ENCODE measurements at places on chromosomes 4 and X.

DNA sequence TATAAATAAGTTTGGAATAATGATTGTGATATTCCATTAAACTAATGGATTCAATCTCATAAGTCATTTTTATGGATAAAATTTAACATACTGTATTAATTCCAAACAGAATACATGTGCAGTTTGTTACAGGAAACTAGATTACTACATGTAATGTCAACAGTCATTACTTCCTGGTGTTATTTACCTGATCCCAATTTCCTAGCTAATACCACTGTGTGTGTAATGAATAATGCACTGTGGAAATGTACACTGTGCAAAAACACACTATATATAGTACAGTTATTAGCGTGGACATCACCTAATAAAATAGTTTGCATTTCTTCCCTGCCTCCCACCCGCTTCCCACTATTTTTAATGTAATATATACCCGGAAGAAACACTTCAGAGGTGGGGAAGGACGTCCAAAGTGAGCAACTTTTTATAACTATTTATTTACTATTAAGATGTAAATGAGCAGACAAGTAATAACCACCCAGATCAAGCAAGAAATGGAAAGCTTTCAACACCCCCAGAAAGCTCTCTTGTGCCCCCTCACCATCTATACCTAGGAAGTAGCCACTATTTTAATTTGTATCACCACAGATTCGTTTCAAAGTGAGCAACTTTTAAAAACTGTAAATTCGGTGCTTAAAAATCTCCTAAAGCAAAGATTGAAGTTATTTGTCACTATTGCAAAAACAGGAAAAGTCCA, 219.1 kb downstream of the THOC2 start:
- no peak for DNase-seq

DNA sequence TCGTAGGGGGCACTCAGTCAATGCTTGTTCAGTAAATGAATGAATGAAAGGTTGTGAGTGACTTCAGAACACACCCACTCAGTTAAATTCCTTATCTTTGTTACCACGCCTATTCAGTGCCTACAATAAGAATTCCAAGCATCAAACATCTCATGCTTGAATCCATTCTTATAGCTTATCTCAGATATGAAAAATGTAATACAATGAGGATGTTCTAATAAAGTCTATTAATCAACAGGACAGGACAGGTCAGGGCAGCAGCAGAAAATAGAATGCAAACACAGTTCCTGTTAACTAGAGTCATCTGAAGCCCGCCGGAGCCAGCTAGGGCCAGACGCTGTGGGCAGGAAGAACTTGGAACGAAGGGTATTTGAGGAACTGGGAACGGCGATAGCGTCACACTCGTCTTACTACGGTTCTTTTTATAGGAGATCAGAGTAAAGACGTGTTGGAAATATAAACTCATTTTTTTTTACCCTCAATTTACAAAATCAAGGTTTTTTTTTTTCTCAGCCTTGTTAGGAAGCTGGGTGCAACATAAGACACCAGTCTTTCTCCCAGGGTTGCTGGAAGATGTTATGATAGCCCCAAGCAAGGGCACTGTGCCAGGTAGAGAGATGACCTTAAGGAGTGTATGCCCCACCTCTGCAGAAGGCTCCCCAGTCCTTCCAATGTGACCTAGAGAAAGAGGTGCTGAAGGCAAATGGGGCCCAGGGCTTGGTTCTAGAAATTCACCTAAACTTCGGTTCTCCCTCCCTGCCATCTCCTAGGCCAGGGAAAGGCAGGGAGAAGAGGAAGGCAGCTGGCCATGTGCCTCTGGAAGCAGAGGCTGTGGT, 48.3 kb downstream of the SEL1L3 start:
- no peak for DNase-seq

DNA sequence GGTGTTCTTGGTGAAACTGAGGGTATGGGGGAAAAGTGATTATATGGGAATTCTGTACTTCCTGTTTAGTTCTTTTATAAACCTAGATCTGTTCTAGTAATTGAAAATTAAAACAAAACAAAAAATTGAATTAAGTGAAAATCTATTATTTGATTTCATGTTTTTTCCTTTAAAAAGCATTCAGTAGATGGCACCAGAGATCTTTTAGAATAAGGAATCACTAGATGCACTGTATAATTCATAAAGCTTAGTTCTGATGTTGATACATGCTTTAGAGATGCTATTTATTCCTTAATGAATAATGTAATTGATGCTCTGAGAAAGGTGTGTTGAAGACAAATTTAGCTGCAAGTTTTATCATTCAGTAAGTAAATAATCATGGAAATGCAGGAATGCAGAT, 87.3 kb downstream of the LCORL start:
- no peak for DNase-seq

- no peak for DNase-seq
These were observed 702 bp downstream of the KLHL5 start for GRCh38 chr4:39062770-39063097.

DNA sequence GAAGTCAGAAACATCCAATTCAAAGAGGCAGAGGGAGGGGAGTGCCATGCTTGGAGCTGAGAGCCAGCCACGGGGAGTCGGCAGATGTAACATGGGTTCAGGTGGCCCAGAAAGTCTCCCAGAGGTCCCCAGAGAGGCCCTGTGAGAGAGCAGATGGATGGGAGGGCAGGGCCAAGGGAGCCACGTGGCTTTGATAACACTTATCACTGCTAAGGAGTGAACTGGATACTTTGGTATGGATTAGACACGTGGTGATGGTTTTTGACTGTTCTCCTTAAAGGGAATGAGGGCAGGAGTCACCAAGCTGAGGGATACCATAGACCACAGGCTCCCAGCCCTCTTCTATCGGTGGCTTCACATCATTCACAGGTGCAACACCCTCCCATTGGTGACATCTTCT, 13.7 kb downstream of the CCKAR start:
- no peak for DNase-seq

DNA sequence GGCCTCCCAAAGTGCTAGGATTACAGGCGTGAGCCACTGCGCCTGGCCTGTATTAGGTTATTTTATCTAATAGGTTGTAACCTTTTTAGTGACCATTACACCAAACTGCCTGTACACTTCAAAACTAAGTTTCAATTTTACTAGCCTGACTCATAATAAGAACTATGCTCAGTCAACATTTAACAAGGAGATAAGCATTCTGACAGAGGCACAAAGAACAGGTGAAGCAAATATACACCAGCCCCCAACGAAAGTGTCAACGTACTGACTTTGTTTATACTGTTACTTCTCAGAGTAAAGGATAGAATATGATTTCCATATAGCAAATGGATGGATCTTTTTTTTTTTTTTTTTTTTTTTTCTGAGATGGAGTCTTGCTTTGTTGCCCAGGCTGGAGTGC, 62.8 kb downstream of the SHISA3 start:
- DNase-seq = no peak

DNA sequence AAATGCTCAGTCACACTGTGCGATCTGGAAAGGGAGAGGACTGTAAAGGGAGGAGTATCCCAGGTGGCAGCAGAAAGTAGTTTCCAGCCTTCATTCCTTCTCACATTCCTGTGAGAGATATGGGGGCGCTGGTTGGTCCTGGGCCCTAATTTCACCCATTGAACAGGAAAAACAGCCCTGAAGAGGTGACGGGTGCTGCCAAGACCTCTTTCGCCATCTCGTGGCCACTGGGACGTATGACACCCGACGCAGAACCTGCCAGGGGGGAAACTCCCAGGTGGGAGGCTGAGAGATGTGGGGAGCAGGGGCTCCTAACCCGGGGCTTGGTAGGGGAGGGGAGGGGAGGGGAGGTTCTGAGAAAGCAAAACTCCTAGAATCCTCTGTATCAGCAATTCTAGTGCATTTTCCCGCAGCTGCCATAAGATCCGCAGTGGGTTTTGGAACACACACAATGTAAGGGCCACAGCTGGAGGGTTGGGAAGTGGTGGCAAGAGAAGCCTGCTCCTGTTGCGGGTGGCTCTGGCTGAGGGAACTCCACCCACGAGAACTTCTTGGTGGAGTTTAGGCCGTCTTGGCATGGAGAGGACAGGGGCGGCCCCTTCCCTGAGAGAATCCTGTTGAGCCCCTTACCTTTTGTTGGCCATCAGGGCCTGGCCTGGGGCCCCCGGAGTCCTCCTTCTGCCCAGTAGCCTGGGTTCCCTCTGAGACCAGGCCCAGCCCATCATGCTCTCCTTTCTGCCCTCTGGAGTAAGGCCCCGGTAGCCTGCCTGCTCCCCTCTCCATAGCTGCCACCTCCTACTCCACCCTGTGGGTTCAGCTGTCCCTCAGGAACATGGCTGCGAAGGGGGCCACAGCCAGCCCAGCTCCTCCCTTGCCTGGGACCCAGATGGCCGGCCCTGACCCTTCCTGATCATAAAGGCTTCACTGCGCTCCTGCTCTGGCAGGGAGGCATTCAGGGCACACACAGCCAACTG, 134.1 kb downstream of the OR13H1 start:
- DNase-seq = peak; percentile 2

GRCh38 chr4:82679531-82679930, 117.7 kb upstream of the TMEM150C start:
- no peak for DNase-seq

DNA sequence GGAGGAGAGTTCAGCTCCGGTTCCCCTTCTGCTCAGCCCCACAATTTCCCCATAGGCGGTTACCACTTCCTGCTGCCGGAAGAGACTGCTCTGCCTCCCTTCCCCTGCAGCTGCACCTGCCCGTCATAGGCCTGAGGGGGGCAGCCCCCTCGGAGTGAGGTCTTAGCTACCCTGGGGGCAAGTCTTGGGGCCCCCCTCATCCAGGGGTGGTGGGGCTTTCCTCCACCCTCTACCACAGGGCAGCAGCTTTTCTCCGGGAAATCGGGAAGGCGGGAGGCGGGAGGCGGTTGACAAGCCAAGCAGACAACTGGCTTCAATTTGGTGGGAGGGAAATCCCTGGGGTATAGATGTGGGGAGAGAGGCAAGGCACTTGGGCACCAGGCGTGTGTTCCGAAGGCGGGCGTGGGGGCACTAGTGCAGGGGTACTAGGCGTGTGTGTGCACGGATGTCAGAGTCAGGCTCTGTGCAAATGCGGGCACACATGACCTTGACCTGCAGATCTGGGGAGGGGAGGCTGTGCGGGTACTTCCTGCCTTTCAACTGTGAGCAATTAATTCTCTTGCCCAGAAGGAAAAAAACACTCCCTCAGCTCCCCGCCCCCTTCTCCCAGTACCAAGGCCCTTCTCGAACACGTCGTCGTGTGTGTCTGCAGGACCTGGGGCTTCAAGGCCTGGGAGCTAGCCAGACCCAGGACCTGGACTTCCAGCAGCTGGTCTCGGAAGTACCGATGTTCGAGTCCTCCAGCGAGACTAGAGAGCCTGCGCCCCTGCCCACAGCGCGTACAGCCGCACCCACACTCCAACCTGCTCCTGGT, 1.0 kb upstream of the ARHGAP4 start:
- DNase-seq = no peak

DNA sequence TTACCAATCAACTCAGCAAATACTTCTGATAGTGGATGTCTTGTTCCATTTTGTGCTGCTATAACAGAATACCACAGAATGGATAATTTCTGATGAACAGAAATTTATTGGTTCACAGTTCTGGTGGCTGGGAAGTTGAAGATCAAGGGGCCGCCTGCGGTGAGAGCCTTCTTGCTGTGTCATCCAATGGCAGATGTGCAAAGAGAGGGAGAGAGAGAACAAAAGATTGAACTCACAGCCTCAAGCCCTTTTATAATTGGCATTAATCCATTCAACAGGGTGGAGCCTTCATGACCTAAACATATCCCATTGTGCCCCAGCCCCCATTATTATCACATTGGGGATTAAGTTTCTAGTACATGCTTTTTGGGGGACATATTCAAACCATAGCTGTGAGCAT, 86.1 kb downstream of the ADGRG4 start:
- no peak for DNase-seq

- DNase-seq = no peak
These were observed 13.5 kb downstream of the KDM5C start for GRCh38 chrX:53211391-53211978.
